LHCN-M2 (cell line): ENCODE measurements at places on chromosomes 7 and 10.
A peak's percentile ranks its signal among the peaks of the same experiment; 100 is the strongest.

DNA sequence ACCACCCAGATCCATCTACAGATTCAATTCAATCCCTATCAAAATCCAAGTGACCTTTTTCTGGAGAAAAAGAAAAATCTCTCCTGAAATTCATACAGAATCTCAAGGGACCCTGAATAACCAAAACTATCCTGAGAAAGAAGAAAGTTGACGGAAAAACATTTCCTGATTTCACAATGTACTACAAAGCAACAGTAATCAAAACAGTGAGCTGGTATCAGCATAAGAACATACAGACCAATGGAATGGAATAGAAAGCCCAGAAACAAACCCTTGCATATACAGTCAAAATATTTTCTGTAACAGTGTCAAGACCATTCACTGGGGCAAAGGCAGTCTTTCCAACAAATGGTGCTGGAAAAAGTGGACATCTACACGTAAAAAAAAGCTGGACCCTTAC, 89.9 kb downstream of the JMJD1C start:
- DNase-seq, result peak; percentile 80

- DNase-seq, result no peak
Measured at GRCh38 chr10:3876350-3876962, 91.4 kb upstream of the KLF6 start.

DNA sequence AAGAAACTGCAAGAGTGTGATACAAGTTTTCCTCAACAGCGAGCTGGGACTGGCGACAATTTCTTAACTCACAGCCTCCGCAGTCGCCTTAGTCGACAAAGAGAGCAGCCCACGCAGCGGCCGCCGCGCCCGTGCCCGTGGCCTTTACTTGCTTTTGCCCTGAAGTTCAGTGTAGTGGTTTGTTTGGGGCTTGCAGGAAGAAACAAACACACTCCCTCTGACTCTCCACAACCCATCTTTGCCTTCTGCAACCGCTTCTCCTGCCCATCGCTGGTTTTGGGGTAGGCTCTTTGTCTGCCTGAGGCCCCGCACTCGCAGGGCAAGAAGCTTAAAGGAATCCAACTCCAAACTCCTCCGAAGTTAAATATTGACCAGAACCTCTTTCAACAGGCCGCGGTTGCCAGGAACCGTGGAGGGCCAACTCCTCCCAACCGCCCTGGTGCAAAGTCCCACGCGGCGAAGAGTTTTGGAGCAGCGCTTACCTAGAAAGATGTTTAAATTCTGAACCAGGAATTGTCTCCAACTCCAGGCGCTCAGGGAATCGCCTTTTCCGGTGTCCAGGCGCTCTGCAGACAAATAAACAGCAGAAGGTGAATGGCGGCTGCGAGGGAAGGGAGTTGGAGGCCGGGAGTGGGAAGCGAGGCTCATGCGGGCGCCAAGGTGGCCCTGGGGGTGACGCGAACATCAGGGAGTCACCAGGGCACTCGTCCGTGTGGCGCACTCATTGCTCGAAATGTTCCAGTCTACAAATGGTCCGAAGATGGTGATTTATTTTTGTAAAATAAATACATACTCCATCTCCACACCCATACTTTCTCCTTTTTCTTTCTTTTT, 8.3 kb downstream of the HOXA4 start:
- DNase-seq, result no peak

- no peak for DNase-seq
Measured at GRCh38 chr7:65233409-65234034, 140.1 kb upstream of the ZNF92 start.

DNA sequence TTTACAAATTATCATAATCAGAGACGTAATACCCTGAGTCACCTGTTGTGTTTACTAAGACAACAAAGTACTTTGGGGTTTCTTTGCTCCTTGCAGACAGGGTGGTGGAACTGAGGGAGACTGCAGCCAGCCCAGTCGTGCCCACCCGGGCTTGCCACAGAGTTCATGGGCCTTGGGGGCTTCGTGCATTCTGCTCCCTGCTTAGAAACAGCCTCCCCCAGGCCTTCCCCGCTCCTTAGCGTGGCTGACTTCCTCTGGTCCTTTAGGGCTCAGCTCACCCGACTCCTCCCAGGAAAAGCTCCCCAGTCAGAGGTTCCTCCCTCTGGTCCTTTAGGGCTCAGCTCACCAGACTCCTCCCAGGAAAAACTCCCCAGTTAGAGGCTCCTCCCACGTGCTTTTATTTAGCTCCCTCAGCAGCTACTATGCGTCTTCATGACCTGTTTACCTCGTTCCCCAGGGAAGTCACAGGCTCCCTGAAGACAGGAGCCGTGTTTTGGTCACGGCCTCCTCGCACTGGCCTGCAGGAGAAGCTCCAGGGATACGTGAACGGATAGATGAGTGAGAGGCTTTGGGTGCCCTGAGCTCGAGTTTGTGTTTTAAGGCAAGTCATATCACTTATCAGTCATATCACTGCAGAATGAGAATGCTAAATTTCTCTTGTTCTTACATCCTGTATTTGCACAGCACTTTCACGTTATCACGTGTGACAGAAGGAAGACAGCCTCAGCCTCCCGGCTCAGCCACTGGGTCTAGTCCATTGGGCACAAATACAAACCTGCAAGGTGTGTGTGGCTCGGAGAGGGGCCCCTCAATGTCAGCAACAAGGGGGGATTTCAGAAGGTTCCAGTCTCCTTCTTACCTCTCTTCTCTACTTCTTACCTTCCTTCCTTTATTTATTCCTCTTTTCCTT, 52.7 kb upstream of the VIPR2 start:
- DNase-seq, result no peak

DNA sequence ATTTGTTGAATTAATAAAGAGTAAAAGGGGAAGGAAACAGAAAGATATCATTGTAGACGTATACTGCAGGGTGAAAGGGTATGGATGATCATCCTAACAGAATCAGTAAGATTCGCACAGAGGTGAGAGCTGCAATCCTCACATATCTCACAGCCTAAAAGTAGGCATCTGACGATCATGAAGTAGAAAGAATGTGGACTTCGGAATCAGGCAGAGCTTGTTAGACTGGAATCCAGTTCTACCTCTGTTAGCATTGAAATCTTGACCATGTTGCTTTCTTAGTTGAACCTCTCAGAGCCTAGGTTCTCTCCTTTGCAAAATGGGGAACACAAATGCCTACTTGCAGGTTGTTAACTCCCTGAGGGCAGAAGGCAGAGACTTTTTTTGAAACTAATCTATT, 320.0 kb upstream of the C7orf33 start:
- DNase-seq, result no peak

- no peak for DNase-seq
Measured at GRCh38 chr10:98391578-98391991, 23.4 kb downstream of the PYROXD2 start.

- no peak for DNase-seq
Measured at GRCh38 chr7:151838072-151838471, 38.8 kb downstream of the PRKAG2 start.

GRCh38 chr7:80496586-80496985, 15.3 kb downstream of the GNAT3 start:
- peak; percentile 77 for DNase-seq

GRCh38 chr10:4686644-4686996, 139.4 kb upstream of the AKR1E2 start:
- DNase-seq, result peak; percentile 66

DNA sequence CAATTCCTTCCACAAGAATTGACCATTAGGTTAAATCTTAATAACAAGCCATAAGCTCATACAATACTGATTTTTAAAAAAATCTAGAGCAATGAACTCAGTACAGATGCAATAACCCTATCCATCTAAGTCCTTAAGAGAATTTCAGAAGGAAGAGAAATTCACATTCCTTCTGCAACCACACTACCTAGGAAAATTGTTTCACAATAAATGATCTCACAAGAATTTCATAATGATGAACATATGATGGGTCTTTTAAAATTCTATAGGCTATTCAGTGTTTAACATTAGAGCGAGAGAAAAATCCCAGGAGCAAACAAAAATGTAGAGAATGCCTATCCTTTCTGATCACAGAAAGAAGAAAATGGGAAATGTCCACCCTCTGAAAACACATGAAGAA, 70.0 kb upstream of the MAGI2 start:
- no peak for DNase-seq

DNA sequence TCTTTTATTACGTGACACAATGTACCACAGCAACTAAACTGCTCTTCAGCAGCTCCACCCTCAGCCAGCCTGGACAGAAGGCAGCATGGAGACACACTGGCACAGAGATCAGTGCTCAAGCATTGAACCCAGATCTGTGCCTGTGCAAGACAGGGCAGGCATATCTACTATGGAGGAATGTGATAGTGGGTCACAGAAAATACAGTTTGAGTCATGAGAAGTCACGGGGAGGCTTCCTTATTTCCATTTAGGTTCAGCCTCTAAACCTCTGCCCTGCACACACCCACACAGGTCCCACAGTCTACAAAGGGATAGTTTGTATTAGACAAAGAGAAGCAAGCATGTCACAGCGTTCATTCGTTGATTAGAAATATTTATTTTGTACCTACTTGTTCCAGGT, 187.4 kb upstream of the AGR3 start:
- no peak for DNase-seq

GRCh38 chr7:130838738-130839137, 104.7 kb upstream of the KLF14 start:
- DNase-seq, result peak; percentile 98

- DNase-seq, result peak; percentile 51
Measured at GRCh38 chr7:152202056-152202455, 176.6 kb downstream of the GALNT11 start.

DNA sequence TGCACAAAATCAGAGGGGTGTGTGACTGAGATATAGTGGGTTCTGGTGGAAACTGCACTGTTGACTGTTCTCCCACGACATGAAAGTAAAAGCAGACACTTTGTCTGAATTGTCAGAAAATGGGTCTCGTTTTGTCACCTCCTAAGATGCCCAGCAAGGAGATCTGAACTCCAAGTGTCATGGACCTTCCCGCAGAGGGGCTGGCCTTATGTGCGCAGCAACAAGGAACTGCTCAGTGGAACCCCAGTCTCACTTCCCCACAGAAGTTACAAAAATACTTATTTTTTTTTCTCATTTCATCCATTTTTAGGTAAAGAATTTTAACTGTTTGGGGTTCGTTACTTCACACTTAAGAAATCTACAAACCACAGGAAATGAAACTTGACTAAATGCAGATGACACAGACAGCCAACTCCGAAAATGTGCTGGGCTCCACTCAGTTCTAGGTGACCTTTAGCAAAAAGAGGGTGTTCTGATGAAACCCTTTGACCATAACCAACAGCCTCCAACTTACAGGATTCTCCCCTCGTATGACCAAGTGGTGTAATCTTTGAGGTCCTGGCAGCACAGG, 115.0 kb downstream of the FAM107B start:
- no peak for DNase-seq

- peak; percentile 61 for DNase-seq
Measured at GRCh38 chr7:74199551-74200355, 10.1 kb upstream of the LAT2 start.

DNA sequence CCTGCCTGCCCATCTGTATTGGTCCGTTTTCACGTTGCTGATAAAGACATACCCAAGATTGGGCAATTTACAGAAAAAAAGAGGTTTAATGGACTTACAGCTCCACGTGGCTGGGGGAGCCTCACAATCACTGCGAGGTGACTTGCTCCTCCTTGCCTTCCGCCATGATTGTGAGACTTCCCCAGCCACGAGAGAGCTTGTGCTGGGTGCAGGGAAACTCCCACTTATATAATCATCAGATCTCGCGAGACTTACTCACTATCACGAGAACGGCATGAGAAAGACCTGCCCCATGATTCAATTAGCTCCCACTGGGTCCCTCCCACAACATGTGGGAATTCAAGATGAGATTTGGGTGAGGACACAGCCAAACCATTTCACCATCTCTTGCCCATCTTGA, 111.8 kb downstream of the MYL10 start:
- no peak for DNase-seq

GRCh38 chr7:111083413-111083812, 7.5 kb upstream of the LRRN3 start:
- no peak for DNase-seq
